ENCODE measurements at places on chromosomes 3 and 15.

DNA sequence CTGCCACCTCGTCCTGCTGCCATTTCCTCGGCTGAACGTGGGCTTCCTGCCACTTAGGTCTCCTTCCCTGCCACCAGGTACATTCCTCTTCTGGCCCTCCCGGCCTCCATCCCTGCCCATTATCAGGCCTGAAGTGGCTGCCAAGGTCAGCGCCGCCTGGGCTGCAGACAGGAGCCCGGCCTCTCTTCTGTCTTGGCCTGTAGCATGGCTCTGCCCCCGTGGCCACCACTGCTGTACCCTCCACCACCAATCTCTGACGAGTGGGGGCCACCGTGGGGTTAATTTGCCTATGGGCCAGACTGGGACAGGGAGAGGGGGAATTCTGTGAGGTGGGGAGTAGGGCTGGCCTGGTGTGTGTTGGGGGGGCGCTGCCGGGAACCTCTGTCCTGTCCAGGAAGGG is 2.0 kb upstream of the BAHD1 start:
- no peak for DNase-seq

GRCh38 chr3:178456621-178457285 is 79.5 kb upstream of the KCNMB2 start:
- no peak for DNase-seq

- no peak for DNase-seq
Observed at GRCh38 chr3:128425142-128425845, 41.4 kb downstream of the DNAJB8 start.

DNA sequence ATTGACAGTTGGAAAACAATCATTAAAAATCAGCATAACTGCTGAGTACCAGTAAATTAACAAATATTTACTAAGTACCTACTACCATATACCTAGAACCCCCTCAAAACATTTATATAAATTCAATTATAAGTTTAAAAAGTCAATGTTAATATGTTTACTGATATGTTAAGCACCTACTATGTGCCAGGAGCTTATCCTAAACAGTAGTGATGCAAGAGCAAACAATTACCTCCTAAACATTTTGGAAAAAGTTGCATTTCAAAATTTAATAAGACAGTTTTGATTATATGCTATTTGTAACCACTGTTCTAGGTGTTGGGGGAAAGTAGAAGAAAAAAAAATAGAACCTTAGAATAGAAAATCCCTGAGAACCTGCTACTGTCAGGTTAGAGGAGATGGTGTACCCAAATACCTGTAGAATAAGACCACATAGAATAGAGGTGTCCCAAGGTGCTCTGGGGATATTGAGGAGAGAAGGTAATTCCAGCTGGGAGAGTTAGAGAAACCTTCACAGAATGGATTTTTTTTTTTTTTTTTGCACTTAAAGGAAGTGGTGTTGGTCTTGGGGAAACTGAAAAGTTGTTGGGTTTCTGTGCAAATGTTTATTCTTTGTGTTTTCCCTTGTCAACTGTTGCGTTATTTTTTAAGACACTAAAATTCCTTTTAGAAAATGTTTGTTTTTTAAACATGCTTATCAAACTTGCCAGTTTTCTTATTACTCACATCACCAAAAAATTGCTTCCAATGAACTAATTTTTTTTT is 16.0 kb downstream of the SNRK start:
- DNase-seq, result no peak

- DNase-seq, result no peak
Observed at GRCh38 chr15:74312445-74313007, 54.9 kb downstream of the CYP11A1 start.

DNA sequence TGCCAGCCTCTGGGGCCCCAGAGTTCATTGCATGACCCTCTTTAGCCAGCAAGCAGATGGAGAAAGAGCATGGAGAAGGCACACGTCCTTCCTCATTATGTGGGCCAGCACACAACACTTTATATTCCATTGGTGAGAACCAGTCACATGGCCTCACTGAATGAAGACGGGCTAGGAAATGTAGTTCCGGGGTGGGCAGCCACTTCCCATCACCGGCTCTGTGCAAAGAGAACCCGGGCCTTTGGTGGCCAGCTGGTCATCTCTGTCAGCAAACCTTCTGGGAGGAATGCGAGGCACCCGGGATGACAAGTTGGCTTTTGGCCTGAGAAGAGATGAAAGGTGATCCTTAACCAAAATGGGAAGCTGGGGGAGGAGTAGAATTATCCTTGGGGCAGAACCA is 90.2 kb upstream of the VGLL4 start:
- no peak for DNase-seq

DNA sequence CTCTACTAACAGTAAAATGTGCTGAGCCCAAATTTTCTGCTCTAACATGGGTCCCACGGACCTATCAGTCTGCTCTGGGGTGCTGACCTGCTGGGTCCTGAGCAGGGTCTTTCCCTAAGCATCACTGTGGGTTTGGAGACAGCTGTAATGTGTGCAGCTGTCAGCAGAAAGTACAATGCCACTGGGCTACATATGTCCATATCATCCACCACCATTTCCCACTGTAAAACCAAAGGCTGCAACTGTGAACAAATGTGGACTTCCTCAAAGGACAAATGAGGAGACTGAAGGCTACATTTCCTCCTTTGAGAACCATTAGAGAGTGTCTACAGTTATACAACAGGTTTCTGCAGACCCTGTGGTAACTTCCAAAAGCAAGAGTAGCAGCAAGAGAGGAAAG is 33.8 kb upstream of the IP6K2 start:
- no peak for DNase-seq

DNA sequence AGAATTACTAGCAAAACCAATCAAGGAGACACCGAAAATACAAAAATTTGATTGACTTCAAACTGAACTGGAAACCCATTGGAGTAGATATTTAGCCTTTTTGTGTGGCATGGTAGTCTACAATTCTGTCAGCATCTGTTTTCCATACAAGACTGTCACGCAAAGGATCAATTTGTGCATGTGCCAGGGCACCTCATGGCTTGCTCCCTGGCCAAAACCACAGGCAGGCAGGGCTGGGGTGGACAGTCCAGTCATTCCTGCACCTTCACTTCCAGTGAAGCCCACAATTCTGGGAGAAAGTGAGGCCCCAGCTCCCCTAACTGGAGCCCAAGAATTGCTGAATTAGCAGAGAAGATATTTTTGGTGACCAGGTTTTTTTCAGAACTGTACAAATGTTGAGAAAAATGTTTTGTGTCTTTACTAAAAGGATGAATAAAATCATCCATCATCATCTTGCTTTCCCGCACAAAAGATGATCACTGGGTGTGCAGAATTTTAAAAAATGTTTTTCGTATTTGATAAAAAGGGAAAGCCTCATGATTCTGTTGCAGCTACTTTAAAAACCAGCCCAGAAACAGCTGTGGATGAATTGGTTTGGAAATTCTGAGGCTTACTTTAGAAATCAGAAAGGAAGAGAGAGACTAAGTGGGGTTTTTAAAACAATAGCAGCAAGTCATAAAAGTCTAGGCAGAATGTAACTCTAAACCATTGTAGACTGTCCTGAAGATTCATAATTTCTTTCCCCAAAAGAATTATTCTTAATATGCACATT is 86.4 kb downstream of the PCCB start:
- no peak for DNase-seq

GRCh38 chr15:41779662-41780157 is 5.4 kb downstream of the MAPKBP1 start:
- no peak for DNase-seq
